ENCODE measurements at places on chromosomes 6 and 20.

DNA sequence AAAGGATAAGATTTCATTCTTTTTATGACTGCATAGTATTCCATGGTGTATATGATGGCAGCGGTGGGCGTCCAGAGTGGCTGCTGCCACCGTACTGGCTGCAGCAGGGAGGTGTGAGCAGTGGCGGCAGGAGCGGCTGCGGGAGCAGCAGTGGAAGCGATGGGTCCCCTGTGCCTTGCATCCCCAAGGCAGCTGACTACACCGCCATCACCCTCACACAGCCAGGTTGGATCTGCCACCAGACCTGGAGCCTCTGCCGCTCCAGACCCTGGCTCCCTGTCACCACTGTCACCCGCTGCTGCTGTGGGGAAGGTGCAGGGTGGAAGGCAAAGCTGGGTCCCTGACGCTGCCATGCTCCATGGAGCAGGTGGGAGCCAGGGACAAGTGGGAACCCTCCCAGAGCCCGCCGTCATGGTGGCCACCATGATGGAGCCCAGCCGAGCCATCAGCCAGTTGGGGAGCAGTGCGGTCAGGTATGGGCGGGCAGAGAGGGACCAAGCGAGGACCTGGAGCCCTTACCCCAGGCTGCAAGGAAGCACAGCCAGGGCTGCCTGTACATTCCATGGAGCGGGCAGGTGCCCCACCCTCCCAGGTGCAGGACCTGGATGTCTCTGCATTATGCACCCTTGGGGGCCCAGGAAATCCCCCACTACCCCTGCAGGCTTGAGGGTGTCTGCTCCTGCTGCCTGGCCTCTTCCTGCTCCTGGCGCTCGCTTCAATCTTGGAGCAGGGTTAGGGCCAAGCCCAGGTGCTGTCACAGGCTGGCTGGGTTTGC is 226.1 kb downstream of the OTOR start:
- DNase-seq: no peak

DNA sequence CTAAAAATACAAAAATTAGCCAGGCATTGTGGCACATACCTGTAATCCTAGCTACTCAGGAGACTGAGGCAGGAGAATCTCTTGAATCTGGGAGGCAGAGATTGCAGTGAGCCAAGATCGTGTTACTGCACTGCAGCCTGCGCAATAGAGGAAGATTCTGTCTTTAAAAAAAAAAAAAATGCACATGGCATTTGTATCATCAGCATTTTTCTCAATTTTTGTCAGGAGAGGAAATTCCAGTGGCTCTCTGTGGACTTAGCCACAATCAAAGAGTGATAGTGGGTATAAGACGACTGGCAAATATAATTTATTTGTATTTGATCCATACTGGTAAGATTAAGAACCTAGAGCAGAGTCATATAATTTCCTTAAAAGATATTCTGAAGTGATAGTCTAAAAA is 28.6 kb downstream of the DEFB114 start:
- DNase-seq: no peak

DNA sequence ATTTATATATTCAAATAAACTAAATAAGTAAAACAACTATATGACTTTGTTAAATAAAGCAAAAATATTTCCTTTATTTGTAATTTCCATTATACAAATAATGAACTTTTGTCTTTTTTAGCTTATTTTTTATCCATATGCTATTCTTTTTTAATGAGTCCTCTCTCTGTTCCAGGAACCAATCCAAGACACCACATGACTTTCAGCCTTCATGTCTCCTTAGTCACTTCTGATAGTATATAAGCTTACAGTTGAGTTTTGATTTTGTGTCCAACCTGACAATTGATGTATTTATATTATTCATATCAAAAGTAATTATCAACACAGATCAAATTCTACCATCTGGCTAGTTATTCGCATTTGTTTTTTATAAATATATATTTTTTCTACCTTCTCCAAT is 582.3 kb upstream of the GJE1 start:
- no peak for DNase-seq

GRCh38 chr6:157376706-157377230 is 4.2 kb upstream of the ZDHHC14 start:
- no peak for DNase-seq

DNA sequence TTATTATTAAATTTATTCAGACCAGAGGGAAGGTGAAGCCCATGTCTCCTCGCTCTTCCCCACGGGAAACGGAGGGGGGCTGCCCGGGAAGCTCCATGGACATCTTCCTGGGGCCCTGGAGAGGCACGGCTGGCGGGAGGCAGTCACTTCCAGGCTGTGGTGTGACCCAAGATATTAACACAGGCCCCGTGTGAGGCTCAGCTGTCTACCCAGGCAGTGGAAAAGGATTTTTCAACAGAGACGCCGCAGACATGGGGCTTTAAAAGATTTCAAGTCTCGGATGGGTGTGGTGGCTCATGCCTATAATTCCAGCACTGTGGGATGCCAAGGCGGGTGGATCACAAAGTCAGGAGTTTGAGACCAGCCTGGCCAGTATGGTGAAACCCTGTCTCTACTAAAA is 117.9 kb downstream of the ERMARD start:
- no peak for DNase-seq

GRCh38 chr6:118240878-118241528 is 307.1 kb upstream of the PLN start:
- DNase-seq: no peak

GRCh38 chr6:156963712-156964700 is 186.8 kb downstream of the ARID1B start:
- DNase-seq: no peak

DNA sequence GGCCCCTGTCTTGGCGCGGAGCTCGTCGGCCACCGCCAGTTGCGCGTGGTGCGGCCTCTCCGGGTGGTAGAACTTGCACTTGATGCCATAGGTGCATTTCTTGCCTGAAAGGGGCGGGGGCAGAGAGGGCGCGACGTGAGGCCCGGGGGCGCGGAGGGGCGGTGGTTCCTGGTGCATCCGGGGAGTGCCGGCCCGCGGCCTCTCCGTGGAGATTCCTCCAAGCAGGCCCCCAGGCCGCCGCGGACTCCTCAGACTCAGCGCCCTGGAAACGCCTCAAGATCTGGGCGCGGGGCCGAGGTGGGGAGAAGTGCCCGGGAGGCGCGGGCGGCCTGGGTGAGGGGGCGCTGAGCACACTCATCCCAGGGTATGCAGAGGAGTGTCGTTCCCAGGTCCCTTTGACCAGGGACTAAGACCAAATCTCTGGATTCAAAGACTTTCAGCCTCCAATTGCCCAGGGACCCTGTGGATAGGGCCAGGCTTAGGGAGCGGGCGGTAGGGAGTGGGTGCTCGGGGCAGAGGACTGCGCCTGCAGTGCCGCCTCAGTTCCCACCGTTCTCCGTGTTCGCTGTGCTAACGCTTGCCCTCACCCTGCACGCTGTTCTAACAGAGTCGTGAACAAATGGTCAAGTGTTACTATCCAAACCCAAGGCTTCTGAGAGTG is 33.3 kb downstream of the ZC3H12D start:
- DNase-seq: no peak

- no peak for DNase-seq
These were observed 6.6 kb downstream of the HTR1B start for GRCh38 chr6:77456531-77457248.

- no peak for DNase-seq
These were observed 26.0 kb upstream of the SCRT2 start for GRCh38 chr20:701401-702129.

- no peak for DNase-seq
These were observed 52.5 kb downstream of the FAXC start for GRCh38 chr6:99297006-99297405.

GRCh38 chr6:100194535-100194934 is 200.5 kb upstream of the MCHR2 start:
- DNase-seq: no peak

DNA sequence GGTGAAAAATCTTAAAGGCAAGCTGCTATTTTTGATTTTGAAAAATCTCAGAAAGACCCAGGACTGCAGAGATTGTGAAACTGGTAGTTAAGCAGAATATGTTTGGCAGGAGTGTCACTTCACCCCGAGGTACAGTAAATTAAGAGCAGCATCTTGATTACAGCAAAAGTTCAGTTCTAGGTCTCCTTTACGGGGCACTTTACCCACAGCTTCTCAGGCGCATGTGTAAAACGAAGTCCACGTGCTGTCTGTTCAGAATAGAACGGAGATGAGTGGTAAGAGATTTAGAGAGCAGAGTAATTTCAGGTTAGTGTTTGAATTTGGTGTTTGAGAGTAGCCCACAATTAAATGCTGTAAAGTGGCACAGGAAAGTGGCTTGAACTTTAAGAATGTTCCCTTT is 84.0 kb downstream of the FARS2 start:
- no peak for DNase-seq

DNA sequence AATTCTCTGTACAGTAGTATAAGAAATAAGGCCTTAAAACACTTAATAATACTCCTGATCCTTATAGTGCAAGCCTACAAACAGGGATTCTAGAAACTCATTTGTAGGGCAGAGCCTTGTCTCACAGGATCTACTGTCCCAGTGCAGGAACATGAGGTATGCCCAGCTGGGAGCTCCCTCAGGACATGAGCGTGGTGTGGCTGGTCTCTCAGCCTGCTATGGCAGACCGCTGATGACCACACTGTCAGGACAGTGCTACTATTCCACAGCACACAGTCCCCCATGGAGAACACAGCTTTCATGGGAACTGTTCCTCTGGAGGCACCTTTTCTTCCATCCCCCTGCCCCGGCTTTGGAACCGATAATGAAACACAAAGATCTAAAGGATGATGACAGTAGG is 53.0 kb downstream of the SERAC1 start:
- no peak for DNase-seq

DNA sequence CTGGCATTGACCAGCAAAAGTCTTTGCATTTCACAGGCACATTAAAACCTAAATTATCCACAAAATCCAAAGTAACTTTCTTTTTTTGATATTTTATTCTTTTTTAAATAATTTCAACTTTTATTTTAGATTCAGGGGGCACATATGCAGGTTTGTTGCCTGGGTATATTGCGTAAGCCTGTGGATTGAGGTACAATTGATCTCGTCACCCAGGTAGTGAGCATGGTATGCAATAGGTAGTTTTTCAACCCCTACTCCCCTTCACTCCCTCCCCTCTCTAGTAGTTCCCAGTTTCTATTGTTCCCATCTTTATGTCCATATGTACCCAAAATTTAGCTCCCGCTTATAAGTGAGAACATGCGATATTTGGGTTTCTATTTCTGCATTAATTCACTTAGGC is 97.6 kb downstream of the CEP57L1 start:
- DNase-seq: no peak

DNA sequence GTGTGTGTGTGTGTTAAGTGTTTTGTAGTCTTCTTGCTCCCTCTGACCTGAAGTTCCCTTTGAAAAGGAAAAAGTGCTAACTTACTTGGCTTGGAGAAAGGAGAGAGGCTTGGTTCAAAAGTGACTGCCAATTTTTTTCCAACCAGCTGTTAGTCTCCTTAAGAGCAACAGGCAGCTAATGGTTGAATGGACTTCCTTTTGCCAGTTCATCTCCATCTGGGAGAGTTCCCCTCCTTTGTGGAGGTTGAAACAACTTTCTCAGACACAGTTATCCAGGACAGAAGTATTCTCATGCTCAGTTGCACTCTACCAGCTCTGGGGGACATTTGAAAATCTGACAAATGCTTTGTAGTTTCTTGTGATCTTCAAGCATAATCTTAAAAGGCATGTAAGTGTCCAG is 4.5 kb downstream of the RIPOR2 start:
- no peak for DNase-seq

GRCh38 chr20:50333812-50334211 is 143.2 kb downstream of the CEBPB start:
- no peak for DNase-seq

- DNase-seq: no peak
These were observed 3.1 kb upstream of the TFAP2B start for GRCh38 chr6:50815436-50816114.

- DNase-seq: no peak
These were observed 99.6 kb upstream of the F13A1 start for GRCh38 chr6:6420107-6420506.

DNA sequence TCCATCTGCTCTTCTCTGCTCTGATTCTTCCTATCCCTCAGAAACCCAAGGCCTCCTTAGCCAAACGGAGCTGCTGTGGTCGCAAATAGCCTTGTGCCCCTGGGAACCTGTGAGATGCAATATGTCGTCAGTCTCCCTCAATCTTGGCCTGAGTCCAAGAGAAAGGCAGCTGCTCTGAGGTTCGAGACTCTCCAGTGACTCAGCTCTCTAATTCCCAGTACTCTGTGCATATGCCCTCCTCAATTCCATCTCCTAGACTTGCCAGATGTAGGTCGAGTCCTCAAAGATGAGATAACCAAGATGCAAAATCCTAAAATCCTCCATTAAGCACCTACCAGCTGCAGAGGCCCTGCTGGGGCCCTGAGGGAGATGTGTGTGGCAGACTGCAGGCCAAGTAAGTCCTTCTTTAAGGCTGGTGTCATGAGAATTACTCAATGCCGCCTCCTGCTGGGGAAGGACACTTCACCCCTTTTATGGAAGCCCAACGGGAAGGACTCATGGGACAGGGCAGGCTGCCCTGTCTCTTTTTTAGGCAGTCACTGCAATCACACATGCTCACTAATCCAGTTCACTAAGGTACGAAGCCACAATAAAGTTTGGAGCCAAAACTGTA is 28.5 kb downstream of the C6orf15 start:
- no peak for DNase-seq

- no peak for DNase-seq
These were observed 950.7 kb upstream of the FLRT3 start for GRCh38 chr20:15288106-15288505.

DNA sequence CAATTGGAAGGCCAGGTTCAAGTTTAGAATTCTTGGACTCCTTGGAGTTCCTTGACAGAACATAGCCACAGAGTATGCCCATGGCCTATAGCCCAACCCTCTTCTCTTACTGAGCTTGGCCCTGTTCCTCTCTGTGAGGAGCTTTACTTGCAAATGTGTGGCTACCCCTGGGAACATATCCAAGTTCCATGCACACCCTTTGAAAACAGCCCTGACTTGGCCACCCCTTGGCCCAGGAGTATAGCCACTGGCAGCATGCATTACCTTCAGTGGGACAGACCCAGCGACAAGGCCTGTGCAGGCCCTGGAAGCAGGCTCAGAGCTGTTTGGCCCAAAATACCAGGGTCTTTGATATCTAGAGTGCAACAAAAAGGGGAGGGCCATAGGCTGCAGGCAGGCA is 19.5 kb upstream of the MAS1 start:
- DNase-seq: no peak

GRCh38 chr6:10395171-10395703 is 19.6 kb downstream of the TFAP2A start:
- DNase-seq: no peak

DNA sequence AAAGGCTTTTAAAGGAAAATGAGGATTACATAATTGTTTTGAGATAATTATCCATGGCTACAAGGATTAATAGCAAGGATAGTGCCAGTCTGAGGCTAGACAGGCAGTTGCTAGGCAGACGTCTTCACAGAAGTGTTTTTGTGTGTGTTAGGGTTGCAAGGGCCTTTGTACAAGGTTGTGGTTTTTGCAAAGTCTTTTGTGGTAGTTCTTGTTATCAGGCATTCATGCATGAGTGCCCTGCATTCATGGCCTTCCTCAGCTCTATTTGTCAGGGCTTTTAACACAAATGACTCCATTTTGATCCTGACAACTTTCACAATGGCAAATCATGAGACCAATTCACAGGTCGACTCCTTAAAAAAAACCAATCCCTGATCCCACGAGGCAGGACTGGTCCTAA is 68.1 kb upstream of the TXNDC5 start:
- no peak for DNase-seq

- DNase-seq: no peak
These were observed 128.2 kb downstream of the GPX5 start for GRCh38 chr6:28653876-28654275.

Measured in stimulated activated CD4-positive, alpha-beta T cell treated with anti-CD3 and anti-CD28 coated beads, Interleukin-1b, Interleukin-23, amount 100 ng/mL, for 1 hour (primary cell).